ENCODE measurements at places on chromosomes 7 and 10.
A peak's percentile ranks its signal among the peaks of the same experiment; 100 is the strongest.

- no peak for DNase-seq
These were observed 6.6 kb downstream of the AIFM2 start for GRCh38 chr10:70125918-70126552.

- no peak for DNase-seq
These were observed 62.4 kb upstream of the WAPL start for GRCh38 chr10:86583983-86584382.

- no peak for DNase-seq
These were observed 41.5 kb downstream of the PYROXD2 start for GRCh38 chr10:98373260-98374040.

- DNase-seq: no peak
These were observed 15.8 kb upstream of the EEPD1 start for GRCh38 chr7:36137258-36137657.

DNA sequence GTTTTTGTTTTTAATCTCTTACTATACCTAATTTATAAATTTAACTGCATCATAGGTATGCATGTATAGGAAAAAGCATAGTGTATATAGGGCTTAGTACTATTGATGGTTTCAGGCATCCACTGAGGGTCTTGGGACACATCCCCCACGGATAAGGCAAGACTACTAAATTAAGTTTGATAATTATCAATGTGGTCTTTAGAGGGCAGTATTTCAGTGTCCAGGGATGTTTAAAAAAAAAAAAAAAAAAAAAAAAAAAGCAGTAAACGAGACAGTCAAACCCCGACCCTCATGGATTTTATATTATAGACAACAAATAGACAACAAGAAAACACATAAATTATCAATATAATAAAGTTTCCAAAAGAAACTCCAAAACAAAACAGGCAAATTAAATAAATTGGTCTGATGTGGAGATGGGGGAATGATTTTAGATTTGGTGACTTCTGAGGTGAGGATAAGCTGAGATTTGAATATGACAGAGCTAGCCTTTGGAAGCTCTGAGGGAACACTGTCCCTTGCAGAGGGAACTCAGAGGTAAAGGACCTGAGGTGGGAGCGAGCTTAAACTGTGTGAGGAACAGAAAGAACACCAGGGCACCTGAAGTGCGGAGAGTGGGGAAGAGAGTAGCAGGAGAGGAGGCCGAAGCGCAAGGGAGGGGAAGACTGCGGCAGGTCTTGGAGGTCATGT, 14.8 kb downstream of the ACSM6 start:
- DNase-seq: no peak

DNA sequence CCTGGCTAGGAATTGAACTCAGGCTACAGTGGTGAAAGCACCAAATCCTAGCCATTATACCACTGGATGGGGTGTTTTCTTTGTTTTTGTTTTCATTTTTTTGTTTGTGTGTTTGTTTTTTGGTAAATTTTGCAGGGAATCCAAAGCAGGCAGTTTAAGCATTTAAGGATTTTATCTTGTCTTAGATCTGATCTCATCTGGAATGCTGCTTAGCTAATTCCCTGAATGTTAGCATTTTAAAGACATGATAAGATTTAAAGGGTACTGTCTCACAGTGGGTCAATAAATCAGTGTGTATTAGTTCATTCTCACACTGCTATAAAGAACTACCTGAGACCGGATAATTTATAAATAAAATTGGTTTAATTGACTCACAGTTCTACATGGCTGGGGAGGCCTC, 5.6 kb upstream of the MKLN1 start:
- DNase-seq: no peak

DNA sequence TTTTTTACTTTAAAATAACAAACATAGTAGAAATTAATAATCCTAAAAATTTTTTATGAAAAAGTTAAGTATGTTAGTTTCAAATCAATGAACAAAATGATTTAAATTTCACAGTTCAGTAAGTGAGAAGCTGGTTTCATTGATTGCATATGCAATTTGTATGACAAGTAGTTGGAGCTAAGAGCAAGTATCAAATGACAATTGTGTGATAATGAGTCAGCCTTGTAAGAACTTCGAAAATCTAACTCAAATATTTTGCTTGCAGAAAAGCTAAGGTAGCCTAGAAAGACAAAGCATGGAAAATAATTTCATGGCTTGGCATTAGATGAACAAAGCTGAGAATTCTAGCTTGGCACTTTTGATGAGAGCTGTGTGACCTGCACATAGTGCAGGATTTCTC, 111.5 kb downstream of the HDAC9 start:
- no peak for DNase-seq

GRCh38 chr10:114380797-114381196, 23.5 kb downstream of the AFAP1L2 start:
- DNase-seq: no peak

DNA sequence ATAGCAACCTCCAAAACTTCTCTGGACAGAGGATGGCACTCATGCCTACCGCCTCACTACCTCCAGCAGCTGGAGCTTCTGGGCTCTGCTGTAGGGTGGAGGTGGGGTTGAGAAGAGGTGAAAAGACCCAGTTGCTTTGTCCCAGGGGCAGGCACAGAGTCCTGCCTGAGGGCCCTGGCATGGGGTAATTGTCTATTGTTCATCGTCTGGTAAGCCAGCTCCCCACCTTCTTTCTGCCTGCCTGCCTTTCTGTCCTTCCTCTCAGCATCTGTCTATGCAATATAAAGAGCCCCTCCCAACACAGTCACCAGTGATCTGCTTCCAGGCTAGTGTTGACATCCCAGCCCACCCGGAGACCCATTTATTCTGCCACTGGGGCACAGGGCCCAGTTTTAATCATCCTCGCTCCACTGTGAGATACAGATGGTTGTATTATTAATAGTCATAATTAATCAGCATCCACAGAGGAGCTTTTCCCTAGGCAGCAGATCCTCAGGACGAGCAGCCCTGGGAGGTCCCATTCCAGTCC, 39.0 kb downstream of the ZMIZ1 start:
- no peak for DNase-seq

DNA sequence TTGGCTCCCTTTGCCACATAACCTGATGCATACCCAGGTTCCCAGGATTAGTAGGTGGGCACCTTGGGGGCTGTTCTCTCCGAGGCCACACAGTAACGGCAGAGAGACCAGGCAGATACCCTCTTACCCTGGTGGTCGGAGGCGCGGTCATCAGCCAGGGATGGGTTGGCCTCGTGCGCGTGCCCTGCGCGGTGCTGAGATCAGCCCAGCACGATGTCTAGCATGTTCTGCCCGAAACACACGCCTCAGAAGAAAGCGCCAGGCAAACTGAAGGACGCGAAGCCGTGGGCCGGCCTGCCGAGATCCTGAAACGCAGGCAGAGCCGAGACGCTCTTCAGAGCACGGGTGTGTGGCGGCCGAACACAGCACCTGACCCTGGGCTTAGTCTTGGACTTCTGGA, 34.7 kb upstream of the CFAP46 start:
- DNase-seq: no peak

- no peak for DNase-seq
These were observed 29.9 kb downstream of the CDK14 start for GRCh38 chr7:90626013-90626412.

DNA sequence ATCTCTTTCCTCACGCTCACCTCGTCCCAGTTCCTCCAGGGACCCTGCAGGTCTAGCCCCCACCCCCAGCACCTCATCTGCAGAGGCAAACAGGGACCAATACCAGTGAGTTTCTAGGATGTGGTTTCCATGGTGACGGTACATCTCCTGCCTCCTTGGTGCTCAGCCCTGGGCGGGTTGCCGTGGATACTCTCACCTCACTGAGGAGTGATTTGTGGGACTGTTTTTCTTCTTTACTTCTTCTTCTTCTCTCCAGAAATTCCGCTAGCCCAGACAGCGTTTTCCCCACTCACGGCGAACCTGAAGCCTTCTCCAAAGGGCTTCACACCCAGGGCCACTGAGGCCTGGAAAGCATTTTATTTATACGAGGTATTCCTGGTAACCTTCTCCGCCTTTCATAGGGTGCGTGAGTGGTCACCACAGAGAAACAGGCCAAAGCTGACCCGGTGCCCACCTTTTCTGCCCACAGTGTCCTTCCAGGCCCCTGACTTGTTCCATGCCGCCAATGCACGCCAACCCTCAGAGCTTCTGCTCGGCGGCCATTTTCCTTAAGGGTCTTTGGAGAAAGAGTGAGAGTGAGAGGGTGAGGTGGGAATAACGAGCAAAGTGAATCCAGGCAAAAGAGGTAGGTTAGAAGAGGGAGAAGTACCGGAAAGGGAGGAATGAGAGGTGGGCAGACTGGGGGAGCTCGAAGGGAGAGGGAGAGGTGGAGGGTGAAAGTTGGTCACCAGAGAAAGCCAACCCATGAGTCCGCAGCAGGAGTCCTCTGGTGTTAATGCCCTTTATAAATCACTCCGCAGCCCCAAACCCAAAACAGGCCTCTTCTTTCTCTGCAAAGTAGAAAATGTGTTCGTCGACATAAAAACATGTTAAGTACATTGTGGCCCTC, 15.5 kb downstream of the FAM241B start:
- DNase-seq: no peak

- DNase-seq: no peak
These were observed 45.6 kb downstream of the SMURF1 start for GRCh38 chr7:99098286-99098823.

DNA sequence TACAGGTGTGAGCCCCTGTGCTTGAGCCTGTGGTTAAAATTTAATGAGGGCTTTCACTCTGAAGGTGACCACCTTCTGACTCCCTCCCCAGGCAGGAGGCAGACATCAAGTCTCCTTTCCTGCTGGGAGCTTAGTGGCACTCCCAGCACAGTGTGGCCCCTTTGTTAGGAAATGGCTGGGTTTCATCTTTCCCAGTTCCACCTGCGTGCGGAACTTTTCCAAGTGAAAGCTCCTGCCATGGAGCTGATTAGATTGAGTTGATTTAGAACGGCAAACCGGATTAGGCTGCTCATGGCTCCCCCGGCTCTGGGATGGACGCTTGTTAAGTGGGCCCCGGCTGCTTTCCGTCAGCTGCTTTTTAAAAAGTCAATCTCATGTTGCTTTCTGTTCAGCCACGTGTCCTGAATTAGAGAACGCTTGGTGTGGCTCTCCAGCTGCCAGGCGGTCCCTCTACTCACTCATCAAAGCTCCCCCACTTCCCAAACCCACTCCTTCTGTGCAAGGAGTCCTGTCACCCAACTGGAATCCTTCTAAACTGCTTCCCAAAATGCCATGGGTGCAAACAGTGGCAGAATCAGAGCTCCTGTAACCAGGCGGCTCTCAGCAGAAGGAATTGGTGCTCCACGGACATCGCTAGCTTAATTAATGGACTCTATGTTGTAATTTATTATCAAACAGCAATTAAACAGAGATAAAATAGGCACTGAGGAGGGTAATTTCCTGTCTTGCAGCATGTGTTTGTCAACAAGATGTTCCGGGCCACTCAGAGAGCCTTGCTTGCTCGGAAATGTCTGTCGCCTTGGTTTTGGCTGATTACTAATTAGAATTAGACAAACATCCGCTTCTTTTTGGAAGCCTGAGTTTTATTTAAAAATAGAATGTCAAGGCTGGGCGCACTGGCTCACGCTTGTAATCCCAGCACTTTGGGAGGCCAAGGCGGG, 551.2 kb downstream of the GALNT17 start:
- DNase-seq: peak; percentile 79

DNA sequence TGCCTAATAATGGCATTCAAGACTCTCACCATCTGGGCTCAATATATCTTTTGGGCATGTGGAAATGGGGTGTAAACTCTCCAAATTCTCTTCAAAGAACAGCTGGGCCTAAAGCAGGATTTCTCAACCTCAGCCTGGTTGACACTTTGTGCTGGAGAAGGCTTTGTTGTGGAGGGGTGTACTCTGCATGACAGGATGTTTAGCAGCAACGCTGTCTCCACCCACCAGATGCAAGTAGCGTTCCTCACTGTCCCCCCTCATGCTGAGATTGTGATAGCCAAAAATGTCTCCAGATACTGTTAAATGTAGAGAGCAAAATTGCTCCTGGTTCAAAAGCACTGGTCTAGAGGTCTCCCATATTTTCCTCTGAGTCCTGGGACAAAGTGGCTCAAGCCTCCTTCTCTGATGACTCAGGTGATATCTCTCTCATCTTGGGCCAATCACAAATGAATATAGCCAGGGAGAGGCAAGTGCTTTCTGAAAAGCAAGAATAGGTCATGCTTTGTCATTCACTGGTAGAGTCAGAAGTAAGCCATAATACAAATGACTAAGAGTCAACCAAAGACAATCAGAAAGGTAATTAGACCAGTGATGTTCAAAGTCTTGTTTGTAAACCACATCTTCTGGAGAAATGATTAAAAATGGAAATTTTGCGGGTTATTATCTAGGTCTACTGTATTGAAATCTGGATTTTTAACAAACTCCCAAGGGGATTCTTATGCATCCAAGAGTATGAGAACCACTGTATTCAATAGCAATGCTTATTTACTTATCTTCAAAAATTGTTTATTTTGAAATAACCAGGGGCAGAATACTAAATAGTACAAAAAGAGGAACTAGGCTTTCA, 330.8 kb downstream of the PTEN start:
- DNase-seq: no peak

- no peak for DNase-seq
These were observed 38.3 kb upstream of the TUBB8 start for GRCh38 chr10:87177-88080.

DNA sequence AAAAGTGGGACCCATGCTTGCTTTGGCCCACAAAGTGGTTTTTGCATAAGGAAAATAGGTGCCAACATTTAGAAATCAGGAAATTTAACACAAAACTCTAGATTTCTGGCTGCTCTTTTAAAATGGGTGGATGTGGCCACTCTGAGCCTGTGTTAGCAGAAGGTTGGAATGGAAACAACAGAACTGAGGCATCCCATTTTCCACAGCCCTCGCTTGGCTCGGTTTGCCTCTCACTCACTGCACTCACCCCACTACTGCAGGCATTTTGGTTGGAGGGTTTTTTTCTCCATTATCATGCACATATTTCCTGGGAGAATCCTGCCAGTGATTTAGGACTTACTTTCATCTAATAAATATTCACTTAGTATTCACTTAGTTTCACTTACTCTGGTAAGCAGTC, 178.9 kb downstream of the BICC1 start:
- no peak for DNase-seq

- DNase-seq: peak; percentile 53
These were observed 3.5 kb upstream of the CFAP58 start for GRCh38 chr10:104350127-104350635.

DNA sequence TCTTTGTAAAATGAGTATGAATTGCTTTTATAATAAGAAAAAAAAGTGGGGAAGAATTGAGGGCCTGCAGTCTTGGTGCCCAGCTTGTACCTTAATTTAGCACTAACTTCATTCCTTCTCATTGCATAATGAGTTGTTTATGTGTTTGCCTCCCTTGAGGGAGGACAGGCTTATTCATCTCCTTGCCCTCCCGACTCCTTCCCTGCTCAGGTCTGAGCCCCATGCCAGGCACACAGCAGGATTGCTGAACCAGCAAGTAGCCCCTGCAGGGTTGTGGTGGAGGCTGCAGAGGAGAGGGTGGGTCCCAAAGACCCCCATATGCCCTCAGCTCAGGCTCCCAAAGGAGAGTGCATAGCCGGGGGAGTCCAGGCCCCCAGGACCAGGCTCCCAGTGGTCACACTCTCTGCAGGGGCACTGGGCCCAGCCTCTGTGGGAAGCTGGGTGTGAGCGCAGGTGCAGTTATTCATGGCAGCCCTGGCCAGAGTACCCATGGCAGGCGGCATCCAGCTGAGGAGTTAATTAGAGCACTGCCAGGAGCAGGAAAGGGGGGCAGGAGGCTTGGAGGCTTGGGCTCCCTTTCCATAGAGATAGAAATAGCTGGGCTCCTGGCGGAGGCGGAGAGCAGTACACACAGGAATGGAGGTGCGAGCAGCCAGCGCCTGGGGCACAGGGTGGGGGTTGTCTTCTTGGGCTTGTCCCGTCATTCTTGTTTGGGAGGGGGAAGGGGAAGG, 28.2 kb upstream of the GOLGA7B start:
- no peak for DNase-seq

Measured in left renal cortex interstitium (tissue), 4 donors.